Stimulated activated CD4-positive, alpha-beta T cell treated with anti-CD3 and anti-CD28 coated beads, TNF-alpha, amount 100 ng/mL, for 1 hour (primary cell): ENCODE measurements at places on chromosomes 1 and 21.

- no peak for DNase-seq
Measured at GRCh38 chr1:12593621-12594066, 24.4 kb downstream of the DHRS3 start.

- no peak for DNase-seq
Measured at GRCh38 chr21:37402251-37402867, 35.8 kb downstream of the DYRK1A start.

GRCh38 chr1:175034775-175035174 is 11.6 kb upstream of the MRPS14 start:
- no peak for DNase-seq

DNA sequence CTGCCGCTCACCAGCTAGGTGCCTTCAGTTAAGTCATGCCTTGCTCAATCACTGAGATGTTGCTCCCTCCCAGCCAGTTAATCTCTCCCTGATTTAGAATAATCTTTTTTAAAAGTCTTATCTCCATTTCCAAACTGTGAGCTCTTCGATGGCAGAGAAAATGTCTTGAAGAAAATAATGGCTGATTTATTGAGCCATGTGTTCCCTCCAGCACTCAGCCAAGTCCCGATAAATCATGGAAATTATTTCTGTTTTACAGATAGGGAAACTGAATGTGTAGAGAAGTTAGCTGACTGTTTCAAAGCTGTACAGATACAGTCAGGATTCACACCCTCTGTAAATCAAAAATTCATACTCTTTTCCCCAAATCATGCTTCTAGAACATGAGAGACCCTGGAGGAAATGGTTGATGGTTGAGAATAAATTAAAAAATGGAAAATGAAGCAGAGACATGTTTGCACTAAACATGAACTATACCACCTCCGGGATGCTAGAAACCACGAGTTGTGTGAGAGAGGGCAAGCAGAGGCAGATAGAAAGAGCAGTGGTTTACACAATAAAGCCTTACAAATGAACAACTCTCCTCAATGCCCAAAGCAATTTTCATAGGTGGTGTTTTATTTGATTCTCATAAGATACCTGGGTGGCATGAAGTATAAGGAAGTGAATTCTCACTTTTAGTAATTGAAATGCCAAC is 376.4 kb downstream of the PLPP3 start:
- no peak for DNase-seq

DNA sequence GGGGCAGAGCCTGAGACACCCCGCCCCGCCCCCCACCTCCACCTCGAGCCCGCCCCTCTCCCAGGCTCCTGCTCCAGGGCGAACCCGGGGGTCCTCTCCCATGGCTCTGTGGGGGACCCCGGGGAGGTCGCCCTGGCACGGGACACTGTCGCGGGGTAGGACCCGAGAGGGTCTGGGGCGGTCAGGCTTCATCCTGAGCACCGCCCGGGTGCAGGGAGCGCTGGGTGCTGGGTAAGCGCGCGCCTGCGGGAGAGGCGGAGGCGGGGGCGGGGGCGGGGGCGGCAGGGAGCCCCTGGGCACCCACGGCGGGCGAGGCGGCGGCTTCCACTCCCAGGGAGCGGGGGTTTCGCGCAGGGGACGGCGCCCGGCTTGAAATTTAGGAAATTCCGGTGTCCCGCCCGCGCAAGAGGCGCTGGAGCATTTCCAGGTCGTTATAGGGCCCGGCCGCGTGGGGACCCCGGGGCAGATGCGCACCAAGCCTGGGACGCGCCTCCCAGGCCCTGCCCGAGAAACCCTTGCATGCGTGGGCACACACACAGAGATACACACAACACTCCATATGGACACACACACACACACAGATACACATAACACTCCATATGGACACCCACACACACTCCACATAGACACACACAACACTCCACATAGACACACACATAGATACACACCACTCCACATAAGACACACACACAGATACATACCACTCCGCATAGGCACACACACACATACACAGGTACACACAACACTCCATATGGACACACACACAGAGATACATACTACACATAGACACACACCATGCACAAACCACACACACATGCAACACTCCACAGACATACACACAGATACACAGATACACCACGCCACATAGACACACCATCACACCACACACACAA is 48.7 kb upstream of the SLC19A1 start:
- peak; percentile 25 for DNase-seq

GRCh38 chr1:55347866-55348265 is 132.7 kb upstream of the USP24 start:
- DNase-seq, result no peak

GRCh38 chr1:229597877-229598276 is 28.0 kb downstream of the TAF5L start:
- DNase-seq, result no peak

DNA sequence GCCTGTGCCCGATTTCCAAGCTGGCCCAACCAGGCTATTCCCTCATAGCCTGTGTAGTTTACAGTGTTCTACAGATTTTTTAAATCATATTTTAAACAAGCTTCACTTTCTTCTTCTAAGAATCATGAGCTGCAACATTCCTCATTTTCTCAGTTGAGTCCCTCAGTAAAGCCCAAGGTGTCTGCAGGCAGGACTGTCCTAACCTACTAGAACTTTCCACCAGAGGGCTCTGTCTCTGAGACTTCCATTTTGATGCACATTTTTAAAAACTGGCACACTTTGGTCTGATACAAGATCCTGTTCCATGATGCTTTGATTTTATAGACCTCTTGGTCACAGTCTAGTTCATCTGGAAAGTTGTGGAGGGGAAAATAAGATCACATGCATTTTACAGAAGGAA is 21.6 kb upstream of the SLAMF6 start:
- DNase-seq, result no peak

DNA sequence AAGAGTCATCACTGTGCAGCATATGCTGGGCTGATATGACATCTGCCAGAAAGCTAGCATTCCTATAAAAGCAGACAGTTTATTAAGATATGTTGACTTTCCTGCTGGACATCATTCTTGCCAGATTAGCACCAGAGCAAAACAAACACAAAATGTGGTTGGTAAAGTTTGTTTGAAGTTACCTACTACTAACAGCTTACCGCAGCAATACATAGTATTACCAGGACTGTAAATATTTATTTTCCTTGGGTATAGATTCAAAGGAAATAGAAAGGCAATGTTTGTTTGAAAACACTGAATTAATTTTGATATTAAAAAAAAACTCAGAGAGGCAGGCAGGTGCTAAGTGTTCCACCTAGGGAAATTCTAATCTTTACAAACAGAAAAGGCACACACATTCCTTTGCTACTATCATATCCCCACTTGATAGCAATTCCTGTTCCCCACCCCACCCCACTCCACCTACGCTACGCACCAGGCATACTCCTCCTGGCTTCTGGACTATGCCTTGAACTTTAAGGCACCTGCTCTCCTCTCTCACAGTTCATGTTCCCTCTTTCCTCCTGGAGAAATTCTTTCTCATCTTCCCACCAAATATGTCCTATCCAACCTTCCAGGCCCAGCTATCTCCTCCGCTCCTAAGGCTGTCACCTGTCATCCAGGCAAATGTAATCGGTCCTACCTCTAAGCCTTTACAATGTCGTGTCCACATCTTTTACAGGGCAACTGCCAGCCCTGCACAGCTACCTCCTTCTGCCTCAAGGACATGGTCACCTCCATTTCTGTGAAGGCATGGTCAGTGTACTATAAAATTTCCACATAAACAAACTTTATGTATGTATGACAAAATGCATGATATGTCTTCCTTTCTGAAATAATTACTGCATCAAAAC is 34.7 kb downstream of the PTPN14 start:
- DNase-seq, result no peak

GRCh38 chr1:174812016-174812415 is 187.7 kb upstream of the CACYBP start:
- no peak for DNase-seq

DNA sequence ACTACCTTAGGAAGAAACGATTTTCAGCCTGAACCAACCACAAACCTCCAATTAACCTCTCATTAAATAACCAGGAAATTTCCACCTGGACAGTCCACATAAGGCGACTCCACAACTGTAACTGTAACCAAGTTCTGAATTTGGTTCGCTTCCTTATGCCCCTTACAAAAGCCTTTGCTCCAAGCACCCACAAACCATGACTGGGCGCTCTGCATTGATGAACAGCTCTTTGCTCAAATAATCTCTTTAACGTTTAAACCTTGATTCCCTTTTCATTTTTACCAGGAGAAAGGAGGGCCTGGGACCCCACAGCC is 38.2 kb upstream of the ZNF124 start:
- no peak for DNase-seq

GRCh38 chr1:111563619-111564018 is 56.0 kb upstream of the RAP1A start:
- DNase-seq, result no peak

DNA sequence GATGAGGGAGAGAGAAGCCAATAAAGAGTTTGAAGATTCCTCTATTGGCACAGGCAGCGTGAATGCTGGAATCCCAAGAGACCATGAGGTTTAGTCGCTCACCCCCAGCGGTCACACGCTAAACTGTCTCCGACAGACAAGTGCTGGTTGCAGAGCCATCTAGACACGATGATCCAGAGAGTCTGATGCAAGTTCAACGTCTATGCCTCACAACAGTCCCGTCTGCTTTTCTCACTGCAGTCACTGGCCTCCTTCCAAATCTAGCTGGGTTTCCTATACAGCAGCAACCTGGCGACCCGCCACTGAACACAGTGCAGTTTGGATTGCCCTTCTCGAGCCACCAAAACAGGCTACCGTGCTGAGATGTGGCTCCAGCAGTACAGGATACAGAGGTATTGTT is 98.6 kb upstream of the KRTAP19-8 start:
- DNase-seq, result no peak

DNA sequence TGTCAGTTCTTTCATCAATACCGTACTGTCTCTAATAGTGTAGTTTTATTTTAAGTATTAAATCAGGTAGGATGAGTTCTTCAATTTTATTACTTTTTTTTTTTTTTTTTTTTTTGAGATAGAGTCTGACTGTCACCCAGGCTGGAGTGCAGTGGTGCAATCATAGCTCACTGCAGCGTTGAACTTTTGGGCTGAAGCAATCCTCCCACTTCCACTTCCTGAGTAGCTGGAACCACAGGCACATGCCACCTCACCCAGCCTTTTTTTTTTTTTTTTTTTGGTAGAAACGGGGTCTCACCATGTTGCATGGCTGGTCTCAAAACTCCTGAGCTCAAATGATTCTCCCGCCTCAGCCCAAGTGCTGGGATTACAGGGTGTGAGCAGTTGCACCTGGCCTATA is 44.3 kb downstream of the INAVA start:
- no peak for DNase-seq

GRCh38 chr21:41777951-41778815 is 11.3 kb upstream of the RIPK4 start:
- no peak for DNase-seq

DNA sequence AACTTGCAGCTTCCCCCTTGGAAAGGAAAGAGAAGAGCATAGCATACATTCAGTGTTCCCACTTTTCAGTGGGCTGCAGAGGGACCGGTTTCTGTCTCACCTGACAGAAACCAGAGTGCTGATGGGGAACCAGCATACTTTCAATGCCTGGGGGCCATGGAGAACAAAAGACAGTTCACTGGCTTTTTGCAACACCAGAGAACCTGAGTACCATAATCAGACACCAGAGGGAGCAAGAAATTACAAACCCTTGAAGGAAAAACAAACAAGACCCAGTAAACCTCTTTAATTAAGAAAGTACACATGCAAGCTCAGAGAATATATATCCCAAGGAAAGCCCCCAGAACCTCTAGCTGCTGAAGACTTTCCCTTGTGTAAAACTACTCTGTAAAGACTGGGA is 51.1 kb downstream of the CSMD2 start:
- no peak for DNase-seq

DNA sequence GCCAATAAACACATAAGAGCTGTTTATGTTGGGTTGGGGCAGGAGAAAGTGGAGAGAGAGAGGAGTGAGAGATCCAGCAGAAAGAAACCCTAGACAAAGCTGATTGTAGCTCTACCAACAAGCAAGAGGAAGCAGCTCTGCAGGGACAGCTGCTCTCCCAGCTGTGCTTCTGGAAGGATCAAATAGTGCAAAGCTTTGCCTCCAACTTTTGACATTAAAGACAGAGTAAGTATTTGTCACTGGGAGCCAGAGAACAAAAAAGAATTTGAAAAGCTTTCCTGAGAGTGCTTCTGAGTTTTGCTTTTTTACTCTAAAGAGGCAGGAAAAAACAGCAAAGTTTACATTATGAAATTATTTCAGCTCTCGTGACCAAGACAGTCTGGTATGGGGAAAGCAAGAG is 28.5 kb upstream of the C1orf198 start:
- DNase-seq, result no peak

GRCh38 chr1:4662168-4662567 is 7.8 kb downstream of the AJAP1 start:
- DNase-seq, result no peak
